ENCODE measurements at places on chromosomes 16 and 17.

DNA sequence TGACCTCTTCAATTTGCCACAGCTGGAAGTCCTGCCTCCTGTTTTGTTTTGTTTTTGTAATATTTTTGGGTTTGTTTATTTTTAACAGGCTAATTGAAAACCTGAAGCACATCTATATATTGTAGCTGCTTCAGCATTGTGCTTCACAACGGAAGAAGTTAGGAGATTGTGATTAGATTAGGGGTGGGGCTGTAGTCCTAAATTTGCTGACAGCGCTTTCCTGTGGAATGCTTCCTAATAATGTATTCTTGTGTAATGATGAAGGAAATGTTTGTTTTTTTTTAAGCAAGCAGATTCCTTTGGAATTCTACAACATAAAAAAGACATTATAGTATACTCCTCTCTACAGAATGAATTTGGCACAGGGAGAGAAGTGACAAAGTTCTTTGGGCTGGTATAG, 70.1 kb downstream of the NLK start:
- no peak for DNase-seq

DNA sequence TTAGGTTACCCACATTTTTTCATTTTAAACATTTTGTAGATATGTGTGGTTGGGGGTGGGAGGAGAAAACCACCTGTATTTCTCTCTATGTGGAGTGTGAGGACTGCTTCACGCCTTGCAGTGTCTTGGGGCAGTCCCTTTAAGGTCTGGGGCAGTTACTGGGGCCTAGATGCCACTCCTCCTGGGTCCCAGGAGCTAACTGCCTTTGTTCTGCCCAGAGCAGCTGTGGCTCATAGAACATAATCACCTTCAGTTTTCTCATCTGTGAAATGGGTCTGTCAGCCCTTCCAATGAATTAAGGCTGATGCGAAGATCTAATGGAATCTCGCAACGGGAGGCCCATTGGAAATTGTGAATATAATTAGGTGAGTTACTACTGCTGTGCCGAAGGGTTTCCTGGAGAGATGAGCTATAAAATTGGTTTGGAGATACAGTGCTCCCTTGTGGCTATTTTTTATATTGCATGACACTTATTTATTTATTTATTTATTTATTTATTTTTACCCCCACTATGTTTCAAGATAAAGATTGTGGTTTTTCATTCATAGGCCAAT, 22.9 kb downstream of the DHRS7C start:
- no peak for DNase-seq

- no peak for DNase-seq
These were observed 20.9 kb downstream of the HAPSTR1 start for GRCh38 chr16:9112166-9112843.

GRCh38 chr17:74698069-74698468, 14.7 kb downstream of the CD300LF start:
- DNase-seq: no peak

DNA sequence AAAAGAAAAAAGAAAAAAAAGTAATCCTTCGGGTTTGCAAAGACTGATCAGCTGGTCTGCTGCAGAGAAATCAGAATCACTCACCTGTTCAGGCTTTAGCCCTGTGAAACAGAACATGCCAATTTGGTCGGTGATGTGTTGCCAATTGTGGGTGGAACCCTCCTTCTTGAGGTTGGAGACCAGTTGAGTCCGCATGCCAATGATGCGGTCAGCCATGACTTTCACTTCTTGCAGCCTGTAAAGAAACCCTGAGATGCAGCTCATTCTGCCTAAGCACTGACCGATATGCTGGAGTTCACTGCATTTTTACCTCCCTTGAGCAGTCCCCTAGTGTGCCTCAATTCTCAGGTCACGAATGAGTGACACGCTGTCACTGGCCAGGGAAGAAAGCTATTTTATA, 24.8 kb upstream of the SLC38A7 start:
- DNase-seq: no peak

- no peak for DNase-seq
These were observed 73.5 kb downstream of the AXIN2 start for GRCh38 chr17:65487990-65488389.

DNA sequence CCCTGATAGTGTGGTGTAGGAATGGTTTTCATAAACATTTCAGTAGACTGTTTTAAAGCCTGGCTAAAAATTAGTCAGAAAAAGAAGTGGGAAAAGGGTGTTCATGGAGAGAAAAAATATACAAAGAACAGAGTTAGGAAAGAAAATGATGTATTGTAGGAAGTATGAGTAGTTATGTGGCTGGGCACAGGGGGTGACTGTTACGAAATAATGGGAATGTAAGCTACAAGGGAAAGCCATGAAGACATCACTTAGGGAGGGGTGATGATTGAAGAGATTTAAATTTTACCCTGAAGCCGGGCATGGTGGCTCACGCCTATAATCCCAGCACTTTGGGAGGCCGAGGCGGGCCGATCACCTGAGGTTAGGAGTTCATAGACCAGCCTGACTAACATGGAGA, 55.3 kb downstream of the NUP88 start:
- no peak for DNase-seq

- peak; percentile 16 for DNase-seq
These were observed 219.9 kb downstream of the ENGASE start for GRCh38 chr17:79294459-79295071.

DNA sequence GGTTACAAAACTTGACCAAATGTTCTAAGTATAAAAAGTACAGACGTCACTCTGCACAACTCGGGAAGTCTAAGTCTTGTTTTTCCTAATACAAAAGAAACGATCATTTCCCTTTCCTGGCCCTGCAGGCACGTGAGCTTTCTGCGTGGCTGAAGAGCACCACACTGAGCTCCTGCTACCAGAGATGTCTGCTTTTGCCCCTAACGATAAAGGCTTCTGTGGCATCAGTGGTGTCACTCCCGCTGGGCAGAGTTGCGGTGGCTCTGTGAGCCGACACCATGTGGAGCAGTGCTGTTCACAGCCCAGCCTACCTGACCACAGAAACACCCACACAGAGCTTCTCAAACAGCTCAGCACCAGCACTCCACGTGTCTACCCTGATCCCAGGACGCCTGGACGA, 20.5 kb downstream of the EMC8 start:
- no peak for DNase-seq

GRCh38 chr16:81708266-81709015, 70.7 kb upstream of the PLCG2 start:
- DNase-seq: no peak

- no peak for DNase-seq
These were observed 590.5 kb downstream of the CDH11 start for GRCh38 chr16:64531401-64531800.

- no peak for DNase-seq
These were observed 16.4 kb upstream of the SEC14L1 start for GRCh38 chr17:77124192-77124889.

- DNase-seq: no peak
These were observed 8.0 kb downstream of the PDF start for GRCh38 chr16:69322343-69322742.

DNA sequence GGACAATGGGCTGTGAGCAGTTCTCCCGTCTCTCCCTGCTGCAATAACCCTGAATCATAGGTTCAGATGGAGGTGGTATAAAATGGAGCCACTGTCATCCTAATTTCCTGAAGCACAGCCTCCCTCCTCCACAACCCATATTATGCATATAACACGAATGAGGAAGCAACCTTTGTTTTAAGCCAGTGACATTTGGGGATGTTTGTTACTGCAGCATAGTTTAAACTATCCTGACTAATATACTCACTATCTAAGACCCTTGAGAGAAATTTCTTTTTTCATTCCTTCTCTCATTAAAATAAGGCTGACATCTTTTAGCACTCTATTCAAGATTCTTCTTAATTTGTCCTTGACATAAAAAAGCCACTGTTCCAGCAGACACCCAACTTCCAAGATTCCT, 413.4 kb downstream of the SOX9 start:
- no peak for DNase-seq

- no peak for DNase-seq
These were observed 93.0 kb downstream of the SEC14L1 start for GRCh38 chr17:77233635-77234334.

DNA sequence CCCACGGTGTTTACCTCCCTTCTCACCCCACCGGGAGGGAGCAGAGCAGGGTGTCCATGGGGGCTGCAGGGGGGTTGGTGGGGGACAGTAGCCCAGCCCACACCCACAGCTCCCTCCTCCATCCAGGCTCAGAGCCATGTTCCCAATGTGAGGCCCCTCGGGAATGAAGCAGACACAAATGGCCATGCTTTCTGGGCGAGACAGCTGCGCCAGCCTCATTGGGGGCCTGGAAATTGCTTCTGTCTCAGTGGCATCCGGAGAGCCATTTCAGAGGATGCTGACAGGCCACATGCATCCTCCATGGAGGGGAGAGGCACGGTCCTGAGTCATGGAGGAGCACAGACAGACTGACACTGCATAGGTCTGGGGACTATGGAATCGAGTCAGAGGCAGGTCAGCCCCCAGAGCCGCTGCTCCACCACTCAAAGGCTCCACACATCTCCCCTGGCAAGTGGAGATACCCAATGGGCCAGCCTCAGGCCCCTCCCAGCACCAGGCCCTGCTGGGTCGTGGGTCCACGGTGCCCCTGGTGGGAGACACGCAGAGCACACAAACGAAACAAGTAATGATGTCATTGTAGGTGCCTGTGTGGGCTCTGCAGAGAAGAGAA, 59.6 kb upstream of the ENPP7 start:
- DNase-seq: no peak

DNA sequence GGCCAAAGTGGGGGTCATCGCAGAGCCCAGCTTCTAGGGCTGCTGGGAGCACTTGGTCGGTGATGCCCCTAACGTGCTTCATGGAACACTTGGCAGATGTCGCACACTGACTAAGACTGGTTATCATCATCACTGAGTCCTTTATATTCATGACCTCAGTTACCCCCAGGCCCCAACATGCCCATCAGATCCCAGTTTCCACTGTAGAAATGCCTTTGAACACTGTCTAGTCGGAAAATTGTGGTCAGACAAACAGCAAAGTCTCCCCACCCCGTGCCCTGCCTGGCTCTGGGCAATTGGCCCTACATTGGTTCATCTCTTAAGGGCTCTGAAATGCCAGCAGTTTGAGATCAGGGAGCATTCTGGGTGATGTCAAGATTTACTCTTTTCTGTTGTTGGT, 51.3 kb downstream of the NKD1 start:
- no peak for DNase-seq

- peak; percentile 16 for DNase-seq
These were observed 28.3 kb downstream of the MSI2 start for GRCh38 chr17:57284583-57284982.

GRCh38 chr16:85395913-85396878, 216.9 kb upstream of the GSE1 start:
- DNase-seq: no peak

GRCh38 chr16:66523861-66524354, 26.0 kb downstream of the TK2 start:
- DNase-seq: peak; percentile 72

- DNase-seq: no peak
These were observed 5.1 kb upstream of the C17orf113 start for GRCh38 chr17:42055496-42055895.

- peak; percentile 58 for DNase-seq
These were observed 14.0 kb downstream of the COPZ2 start for GRCh38 chr17:48023400-48024148.

DNA sequence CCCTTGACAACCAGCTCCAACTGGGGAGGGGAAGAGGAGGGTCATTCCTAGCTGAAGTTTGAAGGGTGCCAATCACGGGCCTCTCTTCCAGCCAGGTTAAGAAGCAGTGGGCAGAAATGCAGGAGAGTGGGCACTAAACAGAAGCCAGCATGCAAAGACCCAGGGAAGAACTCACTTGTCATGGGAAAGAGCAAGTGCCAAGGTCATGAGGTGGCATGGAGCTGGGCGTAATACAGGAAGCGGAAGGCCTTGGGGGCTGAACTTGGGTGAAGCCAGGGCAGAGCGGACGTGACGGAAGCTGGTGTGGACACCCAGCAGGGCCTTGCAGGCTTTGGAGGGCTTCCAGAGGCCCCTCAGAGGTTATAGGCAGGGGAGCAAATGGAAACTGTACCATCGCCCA, 302.1 kb downstream of the MAF start:
- no peak for DNase-seq

DNA sequence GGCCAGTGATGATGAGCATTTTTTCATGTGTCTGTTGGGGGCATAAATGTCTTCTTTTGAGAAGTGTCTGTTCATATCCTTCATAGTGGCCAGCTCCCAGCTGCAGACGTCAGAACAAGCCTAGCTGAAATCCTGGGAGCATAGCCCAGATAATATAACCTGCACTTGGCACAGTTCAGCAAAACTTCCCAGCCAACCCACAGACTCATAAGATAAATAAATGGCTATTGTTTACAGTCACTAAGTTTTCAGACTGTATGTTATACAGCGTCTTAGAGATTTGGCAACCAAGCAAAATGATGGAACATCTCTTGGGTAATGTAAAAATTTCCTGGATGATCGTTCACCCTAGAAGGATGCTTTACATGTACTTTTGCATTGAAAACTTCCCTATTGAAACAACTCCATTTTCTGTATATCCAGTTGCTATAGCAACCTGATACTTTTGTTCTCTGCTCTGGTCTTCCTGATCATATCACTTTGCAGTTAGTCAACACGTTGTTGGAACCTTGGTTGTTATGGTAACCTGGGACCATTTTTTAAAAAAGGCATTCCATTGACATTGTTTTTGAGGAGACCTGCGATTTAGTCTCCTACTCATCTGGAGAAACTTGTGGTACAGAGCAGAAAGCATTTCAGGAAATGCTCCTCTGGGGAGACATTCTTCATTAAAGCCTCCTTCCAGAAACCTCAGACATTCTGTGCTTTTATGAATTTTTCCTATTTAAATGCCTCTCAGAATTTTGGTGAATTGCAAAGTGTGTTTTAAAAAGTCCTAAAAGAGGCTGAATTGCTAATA, 378.7 kb downstream of the HS3ST4 start:
- no peak for DNase-seq

- no peak for DNase-seq
These were observed 398 bp downstream of the LGALS9 start for GRCh38 chr17:27631411-27631760.

DNA sequence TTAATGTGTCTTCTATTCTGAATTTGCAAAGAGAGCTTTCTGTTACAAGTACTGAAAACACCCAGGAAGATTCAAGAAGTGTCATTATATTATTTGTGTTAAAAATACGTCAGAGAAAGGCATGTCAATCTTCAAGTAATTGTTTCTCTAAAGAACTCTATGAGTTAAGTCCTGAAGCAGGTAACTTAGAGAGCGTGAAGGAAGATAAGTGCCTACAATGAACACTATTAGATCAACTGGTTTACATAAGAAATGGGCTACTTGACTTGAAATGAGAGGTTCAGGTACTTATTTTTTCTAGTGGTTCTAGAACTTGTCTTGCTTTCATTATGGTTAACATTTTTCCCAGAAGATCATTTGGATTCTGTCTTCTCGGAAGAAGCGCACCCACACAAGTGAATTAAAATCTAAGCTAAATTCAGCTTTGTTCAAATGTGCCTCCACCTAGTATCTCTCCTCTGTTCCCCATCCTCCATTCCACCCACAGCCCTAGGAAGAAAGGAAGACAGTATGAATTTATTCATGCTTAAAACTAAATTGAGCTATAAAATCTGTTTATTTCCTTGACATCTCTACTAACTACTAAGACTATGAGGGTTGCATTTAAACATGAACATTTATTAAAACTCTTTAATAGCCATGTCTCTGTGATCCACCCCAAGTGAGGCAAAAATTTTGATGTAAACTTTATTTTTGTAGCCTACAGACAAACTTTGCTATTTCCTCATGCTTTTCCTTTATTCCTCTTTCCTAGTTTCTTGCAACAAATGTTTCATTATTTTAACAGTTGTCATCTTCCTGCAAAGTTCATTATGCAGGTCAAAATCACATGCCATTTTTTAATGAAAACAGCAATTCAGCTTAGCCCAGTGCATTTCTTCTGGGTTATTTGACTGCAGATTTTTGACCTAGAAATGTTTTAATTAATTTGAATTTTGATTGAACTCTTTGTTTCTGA, 206.8 kb downstream of the KCNJ2 start:
- DNase-seq: no peak

GRCh38 chr16:140175-140857, 1.8 kb upstream of the NPRL3 start:
- DNase-seq: no peak

Measured in stimulated activated naive CD8-positive, alpha-beta T cell treated with anti-CD3 and anti-CD28 coated beads, Interleukin-15, amount 100 ng/mL, for 72 hours (primary cell).